ENCODE measurements at places on chromosomes 11 and 22.

- no peak for DNase-seq
Observed at GRCh38 chr22:31343235-31344191, 2.6 kb downstream of the PATZ1 start.

- DNase-seq = no peak
Observed at GRCh38 chr22:21451545-21452520, 15.4 kb upstream of the TMEM191C start.

GRCh38 chr22:49202226-49202625, 625.4 kb downstream of the BRD1 start:
- DNase-seq = no peak

DNA sequence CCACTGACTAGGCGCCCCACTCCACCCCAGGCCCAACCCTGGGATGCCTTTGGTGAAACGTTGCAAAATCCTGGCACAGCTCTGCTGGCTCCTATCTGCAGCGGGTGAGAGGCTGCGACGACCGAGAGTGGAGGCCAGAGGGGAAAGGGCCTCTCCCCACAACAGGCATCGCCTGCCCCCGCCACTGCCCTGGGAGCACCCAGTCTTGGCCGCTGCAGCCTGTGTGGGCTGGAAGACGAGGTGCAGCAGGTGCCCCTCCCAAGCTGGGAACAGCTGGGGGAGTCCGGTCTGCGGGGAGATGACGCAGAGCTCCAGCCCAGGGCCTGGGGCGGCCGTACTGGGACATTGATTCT, 4.2 kb upstream of the PIM3 start:
- no peak for DNase-seq

- no peak for DNase-seq
Observed at GRCh38 chr22:44885806-44886360, 123.9 kb downstream of the PHF21B start.
